ENCODE measurements at places on chromosomes 2 and 18. TPM values are rescaled to one million over a fixed set of nuclear protein-coding genes. Genes with fewer than 3 reads are reported as not detected.

GRCh38 chr2:36403675-36404230, 48.2 kb downstream of the CRIM1 start:
- DNase-seq = peak; percentile 91

GRCh38 chr2:172972005-172972619, 103.5 kb upstream of the MAP3K20 start:
- DNase-seq = no peak

GRCh38 chr18:62663731-62664336, 51.5 kb upstream of the PHLPP1 start:
- no peak for DNase-seq

DNA sequence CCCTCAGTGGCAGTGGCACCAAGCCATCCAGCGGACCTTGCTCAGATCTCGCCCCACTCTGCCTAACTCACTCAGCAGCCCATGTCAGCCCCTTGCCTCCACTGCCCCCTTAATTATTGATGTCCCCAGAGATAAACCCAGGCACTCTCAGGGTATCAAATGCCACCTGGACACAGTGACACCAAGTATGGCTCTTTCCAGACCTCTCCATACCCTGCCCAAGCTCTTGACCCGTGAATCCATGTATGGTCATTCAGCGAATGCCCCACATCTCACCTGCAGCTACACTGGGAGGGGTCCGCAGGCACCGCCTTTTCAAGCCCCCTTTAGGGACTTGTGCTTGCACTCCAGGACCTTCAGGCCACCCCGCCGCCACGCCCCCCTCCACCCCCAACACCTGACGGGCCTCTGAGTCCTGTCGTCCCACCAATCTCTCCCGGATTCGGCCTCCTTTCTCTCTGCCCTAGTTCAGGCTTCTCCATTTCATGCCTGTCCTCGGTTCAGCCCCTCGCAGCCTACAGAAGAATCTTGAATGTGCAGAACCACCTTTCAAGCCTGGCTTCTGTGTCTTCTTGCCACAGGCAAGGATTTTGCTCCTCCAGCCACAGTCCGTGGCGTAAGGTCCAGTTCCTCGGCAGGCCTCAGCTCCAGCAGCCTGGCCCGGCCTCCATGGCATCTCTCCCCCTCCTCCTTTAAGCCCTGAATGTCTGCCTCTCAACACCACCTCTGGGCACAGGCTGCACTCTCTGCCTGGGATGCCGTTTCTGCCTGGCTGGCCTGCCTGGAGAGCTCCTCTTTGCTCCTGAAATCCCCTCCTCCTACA, 54.1 kb upstream of the ODC1 start:
- no peak for DNase-seq

DNA sequence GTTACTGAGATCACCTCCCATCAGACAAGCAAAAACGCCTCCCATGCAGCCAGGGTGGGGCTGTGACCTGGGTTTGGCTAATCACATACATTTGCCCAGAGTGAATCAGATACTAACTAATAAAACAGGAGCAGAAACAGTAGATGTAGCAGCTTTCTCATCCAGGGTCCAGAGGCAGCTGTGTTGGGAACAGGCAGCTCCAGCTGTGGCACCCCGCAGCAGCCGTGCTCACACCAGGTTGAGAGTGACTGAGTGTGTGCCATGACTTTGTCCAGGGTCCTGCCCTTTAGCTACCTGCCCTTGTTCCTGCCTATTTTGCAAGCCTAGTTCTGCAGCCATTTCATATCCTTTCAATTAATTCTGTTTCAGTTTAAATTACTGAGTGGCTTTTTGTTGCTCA, 20.5 kb downstream of the DDX18 start:
- no peak for DNase-seq

DNA sequence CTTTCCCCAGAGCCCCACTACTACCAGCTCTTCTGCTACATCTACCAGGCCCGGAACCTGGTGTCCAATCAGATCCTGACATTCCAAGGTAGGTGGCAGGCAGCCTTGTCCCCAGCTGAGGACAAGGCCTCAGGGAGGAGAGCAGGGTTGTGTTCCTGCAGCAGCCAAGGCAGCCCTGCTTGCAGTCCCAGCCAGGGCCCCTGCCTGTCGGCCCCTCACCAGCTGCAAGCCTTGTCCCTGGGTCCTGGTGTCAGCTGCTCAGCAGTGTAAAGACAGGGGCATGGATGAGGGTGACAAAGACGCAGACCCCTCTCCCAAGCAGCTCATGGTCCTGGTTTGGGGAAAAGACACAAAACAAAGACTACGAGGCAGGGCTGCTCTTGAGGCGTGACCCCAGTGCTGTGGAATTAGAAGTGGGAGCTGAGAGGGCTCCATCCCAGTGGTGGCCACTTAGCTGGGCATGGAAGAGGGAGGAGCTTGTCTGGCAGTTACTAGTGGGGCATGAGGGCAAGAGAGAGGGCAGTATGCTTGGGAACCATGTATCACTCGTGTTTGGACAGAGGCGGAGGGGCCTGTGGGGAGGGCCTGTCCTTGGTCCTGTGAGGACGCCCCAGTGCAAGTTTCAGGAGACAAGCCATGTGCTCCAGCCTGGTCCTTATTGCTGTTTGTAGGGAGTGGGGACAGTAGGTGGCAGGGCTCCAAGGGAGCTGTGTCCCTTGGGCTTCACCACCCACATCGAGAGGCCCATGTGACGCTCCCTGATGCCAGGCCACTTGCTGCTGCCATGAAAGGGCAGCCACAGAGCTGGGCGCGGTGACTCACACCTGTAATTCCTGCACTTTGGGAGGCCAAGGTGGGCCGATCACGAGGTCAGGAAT, 47.5 kb downstream of the LMAN2L start:
- DNase-seq = no peak

DNA sequence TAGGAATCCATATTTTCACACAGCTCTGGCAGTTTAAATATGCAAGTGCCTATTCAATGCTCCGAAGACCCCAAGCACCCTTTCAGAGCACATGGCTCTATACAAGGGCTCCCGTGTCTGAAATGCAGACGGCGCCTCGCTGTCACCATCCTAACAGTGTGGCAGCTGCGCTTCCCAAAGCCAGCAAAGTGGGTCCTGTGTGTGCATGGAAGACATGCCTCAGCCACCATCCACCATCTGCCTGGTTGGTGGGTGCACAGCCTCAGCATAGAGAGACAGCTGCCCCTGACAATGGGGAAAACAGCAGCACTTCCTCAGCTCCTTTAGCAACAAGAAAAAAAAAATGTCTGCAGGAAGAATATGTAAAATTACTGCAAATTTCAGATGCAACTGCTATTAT, 218.1 kb downstream of the SP3 start:
- DNase-seq = no peak

RIT2 gene
- not detected for total RNA-seq

AGXT gene
- total RNA-seq = 0.25 TPM

ITGA6 gene
- 94.7 TPM for total RNA-seq

RESP18 gene
- total RNA-seq = not detected

PUM2 gene
- 44.2 TPM for total RNA-seq

GPBAR1 gene
- 0.92 TPM for total RNA-seq

HRH4 gene
- not detected for total RNA-seq

DSG4 gene
- total RNA-seq = not detected

Data from kidney epithelial cell (primary cell).